IPS DF 6.9 (cell line): ENCODE measurements at places on chromosomes 16 and 17.

- DNase-seq, result no peak
Observed at GRCh38 chr16:65510850-65511249, 389.0 kb upstream of the CDH11 start.

DNA sequence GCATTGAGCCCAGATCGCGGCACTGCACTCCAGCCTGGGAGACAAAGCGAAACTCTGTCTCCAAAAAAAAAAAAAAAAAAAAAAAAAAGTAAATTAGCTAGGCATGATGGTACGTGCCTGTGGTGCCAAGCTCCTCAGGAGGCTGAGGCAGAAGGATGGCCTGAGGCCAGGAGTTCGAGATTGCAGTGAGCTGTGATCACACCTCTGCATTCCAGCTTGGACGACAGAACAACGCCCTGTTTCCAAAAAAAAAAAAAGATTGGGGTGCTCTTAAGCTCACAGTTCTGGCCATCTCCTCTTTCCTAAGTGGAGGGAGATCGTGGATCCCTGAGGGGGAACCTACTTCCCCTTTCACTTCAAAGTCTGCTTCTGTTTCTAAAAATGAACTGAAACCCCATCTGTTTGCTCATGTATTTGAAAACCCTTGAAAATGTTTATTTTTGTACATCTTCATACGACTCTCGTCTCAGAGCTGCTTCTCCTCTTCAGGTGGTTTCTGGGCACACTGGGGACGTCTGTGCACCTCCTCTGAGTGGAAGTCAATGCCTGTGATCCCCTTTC is 138.8 kb downstream of the PRKCA start:
- no peak for DNase-seq

GRCh38 chr17:17540278-17540906 is 44.2 kb upstream of the RASD1 start:
- DNase-seq, result no peak

GRCh38 chr16:67395458-67396158 is 2.3 kb upstream of the TPPP3 start:
- DNase-seq, result no peak

DNA sequence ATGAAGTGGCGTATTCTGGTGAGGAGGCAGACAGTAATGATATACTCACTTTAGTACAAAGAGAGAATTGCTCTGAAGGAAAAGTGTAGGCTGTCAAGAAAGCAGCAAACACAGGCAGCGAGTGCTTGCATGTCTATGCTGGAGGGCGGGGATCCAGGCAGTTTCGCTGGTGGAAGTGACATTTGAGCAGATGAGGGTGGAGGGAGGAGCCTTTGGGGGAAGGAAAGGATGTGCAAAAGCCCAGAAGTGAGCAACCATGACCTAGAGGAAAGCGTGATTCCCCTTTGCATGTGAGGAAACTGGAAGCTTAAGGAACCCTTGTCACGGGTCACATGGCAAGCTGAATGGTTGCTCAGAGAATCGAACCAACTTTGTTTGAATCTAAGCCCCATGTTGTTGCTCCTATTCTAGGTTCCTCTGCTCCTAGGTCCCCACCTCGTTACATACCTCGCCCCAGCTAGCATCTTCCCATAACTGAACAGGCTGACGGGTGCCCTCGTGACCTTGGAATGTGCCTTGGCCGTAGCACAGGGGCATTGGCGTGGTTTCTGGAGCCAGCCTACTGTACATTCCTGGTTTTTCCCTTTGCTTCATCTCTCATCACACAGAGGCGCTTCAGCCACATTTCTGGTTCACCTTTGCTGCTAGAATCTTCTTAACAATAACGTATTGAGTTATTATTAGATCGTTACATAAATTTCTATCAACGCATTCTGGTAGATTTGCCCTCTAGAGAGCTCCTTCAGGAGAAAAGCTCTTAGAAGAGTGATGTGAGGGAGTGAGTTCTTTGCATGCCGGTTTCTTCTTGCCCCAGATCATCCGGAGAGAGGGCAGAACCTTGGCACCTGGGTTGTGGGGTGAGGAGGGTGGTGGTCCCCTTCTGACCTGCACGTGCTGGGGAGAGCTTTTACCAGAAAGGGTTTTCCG is 191.8 kb downstream of the SNX29 start:
- no peak for DNase-seq

DNA sequence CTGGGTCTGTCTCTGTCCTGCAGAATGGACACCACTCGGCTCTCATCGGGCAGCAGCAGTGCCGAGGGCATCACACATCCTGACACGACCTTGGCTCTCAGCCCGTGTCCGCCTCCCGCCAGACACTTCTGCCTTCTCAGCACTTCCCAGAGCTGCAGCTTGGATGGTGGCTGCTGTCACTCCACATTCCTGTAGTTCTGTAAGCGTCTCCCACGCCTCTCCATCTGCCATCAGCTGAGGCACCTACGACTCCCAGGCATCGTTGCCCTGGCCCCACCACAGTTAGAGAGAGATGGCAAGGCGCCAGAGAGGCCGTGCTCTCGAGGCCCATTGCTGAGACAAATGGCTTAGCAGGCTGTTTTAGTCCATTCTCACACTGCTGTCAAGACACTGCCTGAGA is 195.9 kb upstream of the CHMP6 start:
- DNase-seq, result no peak

- DNase-seq, result no peak
Observed at GRCh38 chr17:41020336-41020735, 6.7 kb downstream of the KRTAP1-5 start.

DNA sequence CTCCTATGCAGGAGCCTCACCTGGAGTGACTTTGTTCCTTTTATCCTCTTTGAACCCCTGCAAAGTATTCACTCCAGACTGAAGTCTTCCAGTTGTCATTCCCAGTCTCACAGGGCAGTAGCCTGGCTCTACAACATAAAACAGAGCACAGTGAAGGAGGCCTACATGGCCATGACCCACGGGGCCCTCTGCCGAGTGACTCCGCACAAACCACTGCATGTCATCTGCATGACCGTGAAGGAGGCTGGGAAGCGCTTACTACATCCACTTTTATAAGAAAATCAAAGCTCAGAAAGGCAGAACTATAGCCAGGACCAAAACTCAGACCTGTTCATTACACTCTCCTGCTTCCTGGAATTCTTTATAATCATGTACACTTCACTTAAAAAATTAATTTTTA is 42.5 kb downstream of the BRD7 start:
- no peak for DNase-seq

DNA sequence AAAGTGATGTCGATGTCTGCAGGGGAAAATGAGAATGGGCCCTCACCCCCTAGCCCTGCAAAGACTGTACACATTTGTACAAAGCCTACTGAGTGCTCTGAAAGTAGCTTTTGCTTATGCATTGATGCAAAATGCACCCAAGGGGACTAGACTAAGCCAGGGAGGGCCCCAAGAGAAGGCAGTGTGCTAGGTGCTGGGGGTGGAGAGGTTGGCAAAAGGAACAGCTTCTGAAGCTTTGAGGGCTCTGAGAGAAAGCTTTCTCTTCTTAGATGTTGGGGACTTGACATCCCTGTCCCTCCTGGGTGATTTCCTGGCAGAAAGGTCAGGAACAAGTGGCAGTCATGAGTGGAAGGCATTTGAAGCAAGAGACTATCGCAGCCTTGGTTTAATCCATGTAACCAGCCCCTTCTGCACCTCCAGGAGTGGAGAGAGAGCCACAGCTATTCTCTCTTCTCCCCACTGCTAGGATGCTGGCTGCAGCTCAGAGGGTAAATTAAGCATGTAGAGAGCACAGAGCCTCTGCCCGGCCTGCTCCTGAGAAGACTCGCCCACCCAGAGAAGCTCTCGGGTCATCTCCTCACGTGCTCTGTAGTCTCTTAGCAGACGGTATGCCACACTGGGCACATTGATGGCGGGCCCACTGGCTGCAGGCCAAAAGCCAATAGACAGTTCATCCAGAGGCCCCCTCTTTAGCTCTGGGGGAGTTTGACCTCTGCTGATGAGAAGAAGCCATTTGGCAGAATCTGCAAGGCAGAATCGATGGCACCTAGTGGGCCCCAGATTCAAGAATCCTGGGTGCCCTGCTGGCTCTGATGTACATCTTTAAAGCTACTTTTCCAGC is 221.4 kb downstream of the MSI2 start:
- DNase-seq, result no peak

- DNase-seq, result no peak
Observed at GRCh38 chr17:81002013-81002384, 10.4 kb downstream of the CHMP6 start.

DNA sequence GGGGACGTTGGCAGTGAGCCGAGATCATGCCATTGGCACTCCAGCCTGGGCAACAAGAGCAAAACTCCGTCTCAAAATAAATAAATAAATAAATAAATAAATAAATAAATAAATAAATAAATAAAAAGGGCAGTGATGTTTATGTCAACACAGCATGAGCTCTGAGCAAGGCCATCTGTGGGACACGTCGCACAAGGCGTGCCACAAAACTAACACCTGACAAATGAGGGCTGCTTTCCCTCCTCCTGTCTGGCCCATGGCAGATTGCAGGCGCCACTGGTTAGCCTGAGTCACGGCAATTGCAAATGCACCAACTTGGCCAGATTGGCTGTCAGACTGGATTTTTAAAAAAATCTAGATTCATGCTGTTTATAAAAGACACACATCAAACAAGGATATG is 25.9 kb upstream of the SPNS3 start:
- no peak for DNase-seq

DNA sequence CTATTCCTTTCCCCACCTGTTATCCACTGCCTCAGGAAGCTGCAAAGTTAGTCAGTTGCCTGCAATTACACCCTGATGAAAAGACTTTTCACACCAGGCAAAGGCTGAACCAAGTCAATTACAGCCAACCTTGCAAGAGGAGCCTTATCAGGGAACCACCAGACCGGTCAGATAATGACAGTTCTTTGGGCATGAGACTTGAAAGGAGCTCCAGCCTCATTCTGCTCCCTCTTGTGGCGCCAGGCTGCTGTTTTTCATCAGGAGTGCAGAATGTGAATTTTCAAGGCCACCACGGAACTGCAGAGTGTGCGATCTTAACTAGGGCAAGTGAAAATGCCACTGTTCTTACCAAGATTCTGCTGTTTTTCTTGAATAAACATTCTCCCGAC is 22.5 kb downstream of the DNAI2 start:
- no peak for DNase-seq

DNA sequence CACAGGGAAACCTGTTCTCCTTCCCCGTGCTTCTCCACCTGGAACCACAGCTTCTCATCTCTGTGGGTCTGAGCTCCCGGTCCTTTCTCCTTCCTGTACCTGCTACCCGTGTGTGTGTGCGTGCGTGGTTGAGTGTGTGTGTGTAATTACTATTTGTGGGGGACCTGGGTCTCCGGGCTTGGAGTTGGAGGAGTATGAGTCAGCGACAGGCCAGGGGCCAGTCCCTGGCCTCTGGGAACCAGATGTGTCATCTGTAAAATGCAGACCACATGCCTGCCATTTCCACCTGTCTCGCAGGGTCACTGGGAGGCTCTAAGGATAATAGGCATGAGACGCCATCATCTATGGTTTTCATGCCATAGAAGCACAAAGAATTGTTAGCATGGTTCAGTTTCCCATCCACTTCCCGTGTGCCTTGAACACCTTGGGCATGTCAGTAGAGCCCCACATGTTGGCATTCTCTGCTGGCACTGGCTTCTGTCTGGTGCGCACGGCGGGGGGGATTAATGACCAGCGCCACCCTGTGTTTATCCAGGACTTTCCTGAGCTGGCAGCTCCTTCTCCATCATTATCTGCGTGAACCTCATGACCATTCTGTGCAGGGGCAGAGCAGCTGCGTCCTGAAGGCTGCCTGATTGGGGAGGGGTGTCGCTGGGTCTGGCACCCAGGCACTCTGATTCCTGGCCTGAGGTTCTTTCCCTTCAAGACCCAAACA is 1.5 kb downstream of the ZNF205 start:
- DNase-seq, result no peak

DNA sequence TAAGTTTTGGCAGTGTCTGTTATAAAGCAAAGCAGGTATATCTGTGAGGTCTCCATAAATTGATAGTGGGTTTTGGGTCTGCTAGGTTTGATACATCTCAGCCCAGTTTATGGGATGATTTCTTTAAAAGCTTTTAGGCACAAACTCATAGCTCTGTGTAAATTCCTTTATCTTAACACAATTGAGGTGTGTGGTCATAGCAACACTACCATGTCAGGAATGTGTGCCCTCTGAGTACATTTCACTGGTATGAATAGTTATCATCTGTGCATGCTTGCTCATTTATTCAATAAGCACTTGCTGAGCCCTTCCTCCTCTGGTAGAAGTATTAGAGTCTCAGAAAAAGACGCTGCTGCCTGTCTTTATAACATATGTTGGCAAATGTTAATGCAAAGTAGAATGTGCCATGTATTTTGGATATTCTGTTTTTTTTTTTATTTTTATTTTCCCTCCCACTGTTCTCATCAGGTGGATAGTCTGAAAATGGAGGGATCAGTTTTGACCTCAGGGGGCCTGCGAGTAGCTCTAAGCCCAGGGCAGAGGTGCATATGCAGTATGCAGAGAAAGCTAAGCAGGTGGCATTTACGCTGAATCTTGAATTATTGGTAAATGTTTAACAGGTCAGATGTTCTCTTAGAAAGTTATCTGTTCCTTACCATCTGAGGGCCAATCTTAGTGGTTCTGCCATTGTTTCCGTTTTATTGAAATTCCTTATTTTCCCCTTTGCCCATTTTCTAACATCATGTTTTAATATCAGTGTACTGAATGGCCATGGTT is 90.7 kb downstream of the WNT3 start:
- DNase-seq, result no peak

DNA sequence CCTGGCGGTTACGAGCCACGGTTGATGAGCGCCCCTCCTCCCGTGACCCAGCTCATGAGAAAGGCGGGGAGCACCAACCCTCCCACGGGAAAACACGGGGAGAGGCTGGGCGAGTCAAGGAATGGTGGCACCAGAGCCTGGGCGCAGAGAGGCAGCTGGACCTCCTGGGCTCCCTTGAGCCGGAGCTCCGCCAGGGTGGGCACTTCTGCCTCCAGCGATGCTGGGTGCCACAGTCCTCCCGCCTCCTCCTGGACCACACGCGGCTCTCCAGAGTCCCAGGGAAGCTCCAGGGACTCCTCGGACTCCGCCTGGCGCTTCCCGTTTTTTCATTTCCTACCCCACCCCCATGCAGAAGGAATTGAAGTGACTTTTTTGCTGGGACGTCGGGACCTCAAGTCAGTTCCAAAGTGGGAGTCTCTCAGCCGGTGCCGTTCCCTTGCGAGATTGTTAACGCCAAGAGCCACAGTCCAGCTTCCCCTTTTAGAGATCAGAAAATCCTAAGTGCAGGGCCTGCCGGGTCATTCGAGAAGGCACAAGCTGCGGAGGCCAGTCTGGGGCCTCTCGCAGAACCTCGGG is 6.6 kb upstream of the CBX8 start:
- no peak for DNase-seq

GRCh38 chr17:55983096-55983495 is 170.2 kb upstream of the ANKFN1 start:
- DNase-seq, result no peak

- no peak for DNase-seq
Observed at GRCh38 chr17:4208238-4208637, 55.5 kb downstream of the ANKFY1 start.
